ENCODE measurements at places on chromosomes 2 and 18. TPM values are rescaled to one million over a fixed set of nuclear protein-coding genes. Genes with fewer than 3 reads are reported as not detected.

The NEURL3 gene
- total RNA-seq = not detected

The RAX gene
- total RNA-seq = not detected

The COL4A4 gene
- total RNA-seq = 0.74 TPM

The ARHGAP25 gene
- total RNA-seq = 2.0 TPM

The TEX51 gene
- total RNA-seq = not detected

The BIRC6 gene
- 193 TPM for total RNA-seq

The TFPI gene
- 19.7 TPM for total RNA-seq

The C2orf66 gene
- total RNA-seq = 0.25 TPM

The VIT gene
- total RNA-seq = not detected

The BOK gene
- 21.6 TPM for total RNA-seq

The ANKRD36 gene
- total RNA-seq = 258 TPM

The IL36A gene
- total RNA-seq = not detected

The KIF1A gene
- total RNA-seq = 181 TPM

The ASB18 gene
- total RNA-seq = not detected

The OSBPL1A gene
- total RNA-seq = 45.0 TPM

The CD207 gene
- not detected for total RNA-seq

The CNDP1 gene
- 0.49 TPM for total RNA-seq

The UGT1A5 gene
- not detected for total RNA-seq

The IL1B gene
- total RNA-seq = 0.49 TPM

The B3GNT7 gene
- total RNA-seq = 0.98 TPM

The AKAIN1 gene
- total RNA-seq = 2.5 TPM

The GEN1 gene
- total RNA-seq = 6.6 TPM

The ALPG gene
- total RNA-seq = not detected

The AGXT gene
- not detected for total RNA-seq

The SULT1C2 gene
- 0.98 TPM for total RNA-seq

The FAM228B gene
- total RNA-seq = 71.8 TPM

The GALNT14 gene
- 10.1 TPM for total RNA-seq

The ZNF532 gene
- 184 TPM for total RNA-seq

The KCNJ13 gene
- total RNA-seq = 1.2 TPM

The AQP12B gene
- not detected for total RNA-seq

The CRYGC gene
- total RNA-seq = not detected

The ST6GAL2 gene
- total RNA-seq = 76.0 TPM

The INHBB gene
- total RNA-seq = 4.9 TPM

The LYPD1 gene
- total RNA-seq = 24.1 TPM

The YIPF4 gene
- total RNA-seq = 26.3 TPM

The DPYSL5 gene
- total RNA-seq = 151 TPM

The SLC40A1 gene
- 18.4 TPM for total RNA-seq

The REG1B gene
- total RNA-seq = not detected

The CCDC68 gene
- total RNA-seq = 1.2 TPM

The ABCG8 gene
- total RNA-seq = 0.74 TPM

The ITGA4 gene
- total RNA-seq = 5.9 TPM

The CCDC148 gene
- 16.7 TPM for total RNA-seq

The SERPINB4 gene
- not detected for total RNA-seq

The LAMA1 gene
- total RNA-seq = 12.8 TPM

The LYPD6B gene
- 3.4 TPM for total RNA-seq

The LHCGR gene
- total RNA-seq = 0.74 TPM

The CTAGE1 gene
- not detected for total RNA-seq

The UGT1A8 gene
- not detected for total RNA-seq

Data from temporal lobe (tissue), 4 donors.